Stimulated activated CD8-positive, alpha-beta memory T cell treated with anti-CD3 and anti-CD28 coated beads, Interleukin-7, amount 100 ng/mL, for 4 hours (primary cell): ENCODE measurements at places on chromosomes 2 and 18.

DNA sequence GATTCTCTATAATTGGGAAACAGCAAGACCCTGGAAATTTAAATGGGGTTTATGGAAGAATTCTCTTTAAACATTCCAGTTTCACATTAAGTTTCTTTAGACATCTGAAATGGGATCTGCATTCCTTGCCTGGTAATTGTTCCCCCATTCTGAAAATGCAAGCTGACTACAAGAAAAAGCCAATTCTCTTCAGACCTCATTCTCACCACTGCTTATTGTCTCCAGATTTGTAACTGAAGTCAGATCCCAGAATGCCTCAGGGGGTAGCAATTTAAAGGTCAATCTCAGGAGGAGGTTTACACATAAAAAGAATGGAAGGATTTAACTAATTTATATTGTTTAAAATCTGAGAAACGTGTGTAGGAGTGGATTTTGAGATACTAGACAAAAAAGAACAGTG, 41.2 kb downstream of the COL3A1 start:
- DNase-seq = no peak

DNA sequence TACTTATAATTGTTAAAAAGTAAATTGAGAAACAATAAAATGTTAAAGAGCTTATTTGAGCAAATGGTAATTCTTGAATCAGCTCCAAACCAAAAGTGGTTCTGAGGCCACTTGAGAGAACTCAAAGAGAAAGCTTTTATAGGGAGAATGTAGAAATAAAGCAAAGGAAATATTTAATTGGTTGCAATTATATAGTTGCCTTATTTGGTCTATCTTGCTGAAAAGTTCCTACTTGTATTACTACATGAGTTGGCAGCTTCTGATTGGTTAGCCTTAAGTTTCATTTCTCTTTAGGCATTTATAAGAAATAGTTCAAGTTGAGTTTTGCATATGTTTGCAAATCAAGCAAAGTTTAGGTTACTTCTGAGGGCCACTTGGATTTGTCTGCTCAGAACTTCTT, 38.1 kb downstream of the SCN2A start:
- no peak for DNase-seq

GRCh38 chr2:99417396-99417795, 72.4 kb downstream of the REV1 start:
- DNase-seq = no peak

DNA sequence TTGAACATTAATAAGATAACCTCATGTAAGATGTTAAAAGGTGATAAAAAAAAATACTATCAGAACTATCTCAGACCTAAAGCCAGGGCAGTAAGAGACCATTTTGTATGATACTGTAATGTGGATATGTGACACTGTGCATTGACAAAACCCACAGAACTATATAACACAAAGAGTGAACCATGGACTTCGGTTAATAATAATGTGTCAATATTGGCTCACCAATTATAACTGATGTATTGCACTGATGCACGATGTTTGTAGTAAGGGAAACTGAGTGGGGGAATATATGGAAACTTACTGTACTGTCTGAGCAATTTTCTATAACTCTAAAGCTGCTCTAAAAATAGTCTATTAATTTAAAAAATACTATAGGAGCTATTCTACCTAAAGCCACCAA, 40.7 kb upstream of the PARD3B start:
- DNase-seq = no peak

GRCh38 chr2:160427629-160428404, 65.8 kb downstream of the RBMS1 start:
- DNase-seq = peak; percentile 49

- no peak for DNase-seq
Measured at GRCh38 chr18:53191634-53192033, 851.6 kb downstream of the DCC start.

DNA sequence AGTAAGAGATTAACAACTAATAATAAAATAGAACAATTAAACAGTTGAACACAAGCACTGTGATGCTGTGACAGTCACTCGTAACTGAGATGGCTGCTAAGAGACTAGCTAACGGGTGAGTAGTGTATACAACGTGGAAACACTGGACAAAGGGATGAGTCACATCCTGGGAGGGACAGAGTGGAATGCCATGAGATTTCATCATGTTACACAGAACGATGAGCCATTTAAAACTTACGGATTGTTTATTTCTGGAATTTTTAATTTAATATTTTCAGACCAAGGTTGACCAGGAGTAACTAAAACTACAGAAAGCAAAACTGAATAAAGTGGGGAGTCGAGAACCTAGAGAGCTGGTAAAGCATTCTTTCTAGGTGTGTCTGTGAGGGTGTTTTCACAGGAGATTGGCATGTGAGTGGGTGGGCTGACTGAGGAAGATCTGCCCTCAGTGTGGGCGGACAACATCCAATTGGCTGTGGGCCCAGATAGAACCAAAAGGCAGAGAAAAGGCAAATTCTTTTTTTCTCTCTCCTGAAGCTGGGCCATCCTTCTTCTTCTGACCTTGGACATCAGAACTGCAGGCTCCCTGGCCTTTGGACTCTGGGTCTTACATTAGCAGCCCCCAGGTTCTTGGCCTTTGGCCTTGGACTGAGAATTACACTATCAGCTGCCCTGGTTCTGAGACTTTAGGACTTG, 14.6 kb downstream of the TMSB10 start:
- DNase-seq = peak; percentile 49

DNA sequence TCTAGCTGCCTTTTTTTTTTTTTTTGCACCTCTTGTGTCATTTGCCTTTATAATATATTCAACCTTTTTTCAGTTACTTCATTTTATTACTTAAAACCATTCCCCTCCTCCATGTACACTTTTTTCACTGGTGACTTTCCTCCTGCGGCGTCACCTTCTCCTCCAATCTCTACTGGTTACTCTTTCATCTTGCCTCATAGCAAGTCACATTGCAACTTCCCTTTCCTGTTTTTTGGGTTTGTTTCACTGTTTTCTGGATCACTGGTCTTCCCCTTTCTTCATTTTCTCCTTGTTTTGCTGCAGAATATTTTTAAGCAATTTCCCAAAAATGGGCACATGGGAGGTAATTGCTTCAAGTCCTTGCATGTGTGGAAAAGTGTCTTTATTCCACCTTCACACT, 37.7 kb upstream of the GPR155 start:
- no peak for DNase-seq

DNA sequence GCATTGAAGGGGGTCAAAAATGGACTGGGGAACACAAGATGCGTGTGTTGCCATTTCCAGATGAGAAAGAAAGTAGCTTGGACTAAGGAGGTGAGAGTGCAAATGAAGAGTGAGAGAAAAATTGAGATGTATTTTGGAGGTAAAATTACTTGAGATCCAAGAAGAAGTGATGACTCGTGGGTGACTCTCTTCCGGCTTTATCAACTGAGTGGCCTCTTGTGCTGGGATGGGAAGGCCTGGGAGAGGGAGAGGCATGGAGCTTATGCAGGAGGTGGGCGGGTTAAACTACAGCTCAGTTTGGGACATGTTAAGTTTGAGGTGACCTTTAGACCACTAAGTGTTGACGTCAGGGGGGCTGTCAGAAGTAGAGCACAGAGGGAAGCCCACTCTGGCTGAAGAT, 34.9 kb downstream of the SULT1C2 start:
- DNase-seq = no peak

GRCh38 chr2:75146606-75147332, 52.6 kb downstream of the TACR1 start:
- no peak for DNase-seq

DNA sequence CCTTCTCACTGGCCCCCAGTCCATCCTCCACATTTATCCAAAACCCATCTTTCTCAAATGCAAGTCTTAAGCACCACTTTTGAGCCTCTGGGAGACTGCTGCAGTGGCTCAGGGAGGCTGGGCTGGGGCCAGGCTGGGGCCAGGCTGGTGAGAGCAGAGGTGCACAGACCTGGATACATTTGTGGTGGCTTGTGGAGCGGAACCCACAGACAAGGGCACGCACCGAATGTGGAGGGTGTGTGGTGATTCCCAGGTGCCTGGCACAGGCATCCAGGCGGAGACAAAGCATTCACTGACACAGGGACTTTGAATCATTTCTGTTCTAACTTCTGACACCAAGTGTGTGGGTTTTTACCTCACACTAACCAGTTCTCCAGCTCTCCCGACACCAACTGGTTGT, 42.2 kb upstream of the MGAT4A start:
- no peak for DNase-seq

GRCh38 chr2:200086911-200087310, 131.5 kb downstream of the MAIP1 start:
- DNase-seq = no peak

DNA sequence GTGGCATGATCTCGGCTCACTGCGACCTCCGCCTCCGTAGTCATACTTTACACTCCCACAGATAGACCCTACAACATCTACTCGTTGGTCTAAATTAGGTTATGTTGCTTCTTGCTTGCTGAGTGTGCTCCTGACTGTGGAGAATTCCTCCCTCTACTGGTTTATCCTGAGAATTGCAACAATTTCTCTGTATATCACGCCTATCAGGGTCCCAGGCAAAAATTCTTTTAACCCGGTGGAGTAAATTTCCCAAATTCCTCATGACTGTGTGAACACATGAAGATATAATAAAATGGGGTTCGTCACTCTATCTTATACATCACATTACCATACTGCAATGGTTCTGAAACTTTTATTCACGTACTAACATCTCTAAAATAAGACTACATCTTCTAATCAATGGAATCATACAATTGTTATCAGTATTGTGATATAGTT, 156.7 kb downstream of the EVA1A start:
- no peak for DNase-seq

DNA sequence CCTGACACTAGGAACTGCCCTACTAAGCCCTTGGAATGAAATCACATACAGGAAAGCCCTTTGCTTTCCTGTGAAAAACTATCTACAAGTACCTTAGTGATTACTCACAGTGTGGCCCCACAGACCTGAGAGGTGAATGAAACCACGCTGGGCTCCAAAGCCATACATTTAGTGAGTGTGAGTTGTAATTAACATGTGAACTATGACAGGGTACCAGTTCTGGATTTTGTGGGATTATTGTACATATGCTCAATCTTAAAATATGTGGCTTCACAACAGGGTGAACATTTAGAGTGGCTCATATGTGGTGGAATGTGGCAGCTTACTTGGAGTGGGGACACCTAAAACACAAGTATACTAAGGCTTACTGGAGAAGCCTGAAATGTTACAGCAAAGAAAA, 12.3 kb downstream of the KCTD1 start:
- DNase-seq = no peak

DNA sequence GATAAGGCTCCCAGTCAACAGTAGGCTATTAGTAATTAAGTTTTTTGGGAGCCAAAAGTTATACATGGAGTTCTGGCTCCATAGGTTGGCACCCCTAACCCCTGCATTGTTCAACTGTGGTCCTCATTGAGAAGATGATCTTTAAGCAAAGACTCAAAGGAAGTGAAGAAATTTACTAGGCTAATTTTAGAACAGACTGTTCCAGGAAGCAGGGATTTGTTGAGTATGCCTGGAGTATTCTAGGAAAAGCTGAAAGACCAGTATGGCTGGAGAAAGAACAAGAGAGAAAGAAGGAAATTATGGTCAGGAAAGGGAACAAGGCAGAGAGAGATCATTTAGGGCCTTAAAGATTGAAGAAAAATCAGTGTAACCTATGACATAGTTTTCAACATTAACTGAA, 125.1 kb downstream of the PMAIP1 start:
- DNase-seq = no peak

GRCh38 chr2:6343076-6343475, 522.6 kb downstream of the CMPK2 start:
- DNase-seq = no peak

DNA sequence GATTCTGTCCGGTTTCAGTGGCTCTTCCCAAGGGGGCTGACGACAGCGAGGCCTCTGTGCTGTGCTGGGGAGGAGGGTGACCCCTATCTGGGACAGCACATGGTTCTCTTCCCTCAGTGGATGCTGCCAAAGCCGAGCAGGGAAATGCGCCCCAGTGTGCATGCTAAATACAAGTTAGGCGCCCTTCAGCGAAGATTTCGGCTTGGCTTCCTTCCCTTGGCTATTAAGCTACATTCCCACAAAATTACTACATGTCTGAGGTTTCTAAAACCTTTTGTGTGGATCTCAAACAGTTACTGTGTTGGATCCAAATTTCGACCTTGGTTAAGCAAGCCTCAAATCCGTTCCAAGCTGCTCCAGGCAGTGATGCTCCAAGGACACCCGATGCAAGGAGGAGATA, 440.3 kb downstream of the NRXN1 start:
- no peak for DNase-seq

DNA sequence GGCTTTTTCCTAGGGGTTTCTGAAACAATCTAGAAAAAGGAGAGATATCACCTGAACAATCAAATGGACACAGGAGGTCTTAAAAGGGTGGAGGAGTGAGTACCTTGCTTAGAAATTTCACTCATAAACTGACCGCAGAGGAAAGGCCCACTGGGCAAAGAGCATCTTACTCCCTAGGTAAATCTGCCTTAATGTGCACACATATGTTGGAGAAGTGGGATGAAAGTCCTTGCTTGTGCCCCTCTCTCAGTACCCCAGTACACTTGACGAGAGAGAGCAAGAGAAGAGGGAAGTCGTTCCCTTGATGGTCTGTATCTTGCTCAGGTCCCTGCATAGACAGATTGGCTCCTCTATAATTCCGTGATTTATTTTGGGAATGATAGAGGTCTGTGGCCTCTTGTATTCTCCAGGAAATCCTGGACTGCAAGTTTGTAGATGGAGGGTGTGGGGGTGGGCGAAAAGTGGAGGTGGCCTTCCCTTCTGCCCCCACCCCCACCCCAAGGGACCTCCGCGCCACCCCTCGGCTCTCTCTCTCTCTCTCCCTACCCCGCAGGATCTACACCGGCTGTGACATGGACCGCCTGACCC, 6.8 kb downstream of the TBR1 start:
- DNase-seq = no peak

DNA sequence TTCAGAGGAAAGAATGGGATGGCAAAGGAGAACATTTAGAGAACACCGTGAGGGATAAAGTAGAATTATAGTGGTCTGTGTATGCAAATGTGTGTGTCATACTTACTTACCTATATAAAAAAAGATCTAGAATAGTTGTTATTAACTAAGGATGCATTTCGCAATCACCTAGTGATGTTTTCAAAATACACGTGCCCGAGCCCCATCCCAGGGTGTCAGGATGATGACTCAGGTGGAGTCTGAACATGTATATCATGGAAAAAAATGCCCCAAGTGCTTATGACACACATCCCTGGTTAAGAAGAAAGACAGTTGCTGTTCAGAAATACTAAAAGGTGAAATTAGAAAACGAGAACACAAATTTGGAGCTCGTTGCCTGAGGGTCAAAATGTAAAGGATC, 109.0 kb downstream of the CERS6 start:
- no peak for DNase-seq

- DNase-seq = no peak
Measured at GRCh38 chr18:55735199-55735855, 147.3 kb upstream of the TCF4 start.

GRCh38 chr2:43937269-43937820, 58.4 kb downstream of the LRPPRC start:
- DNase-seq = no peak
